Activated T-helper 2 cell treated with anti-CD3 and anti-CD28 coated beads, Interferon-gamma antibody, Interleukin-2, Interleukin-4, amounts not matched to agents 10 μg/mL and 5 μg/mL and 100 μg/mL, durations not matched to agents 14 hours and 24 hours and 36 hours (primary cell): ENCODE measurements at places on chromosomes 2 and 18.
A peak's percentile ranks its signal among the peaks of the same experiment; 100 is the strongest.

DNA sequence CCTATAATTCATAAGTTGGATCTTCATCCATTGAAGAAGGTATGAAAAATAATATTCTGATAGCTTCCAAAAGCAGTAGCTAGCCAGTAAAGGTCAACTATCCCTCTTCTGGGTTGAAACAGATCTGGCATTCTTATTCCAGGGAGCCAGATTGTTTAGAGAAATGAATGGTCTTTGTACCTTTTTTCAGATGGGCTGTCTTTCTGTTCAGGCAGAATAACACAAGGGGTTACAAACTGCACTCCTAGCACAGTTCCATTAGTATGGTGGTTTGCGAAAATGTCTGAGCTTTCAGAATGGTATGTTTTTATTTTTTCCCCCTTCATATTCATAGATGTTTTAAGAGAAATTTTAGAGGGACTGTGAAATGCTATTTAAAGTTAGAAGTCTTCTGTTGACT lies 47.5 kb upstream of the TMEM178A start:
- no peak for DNase-seq

DNA sequence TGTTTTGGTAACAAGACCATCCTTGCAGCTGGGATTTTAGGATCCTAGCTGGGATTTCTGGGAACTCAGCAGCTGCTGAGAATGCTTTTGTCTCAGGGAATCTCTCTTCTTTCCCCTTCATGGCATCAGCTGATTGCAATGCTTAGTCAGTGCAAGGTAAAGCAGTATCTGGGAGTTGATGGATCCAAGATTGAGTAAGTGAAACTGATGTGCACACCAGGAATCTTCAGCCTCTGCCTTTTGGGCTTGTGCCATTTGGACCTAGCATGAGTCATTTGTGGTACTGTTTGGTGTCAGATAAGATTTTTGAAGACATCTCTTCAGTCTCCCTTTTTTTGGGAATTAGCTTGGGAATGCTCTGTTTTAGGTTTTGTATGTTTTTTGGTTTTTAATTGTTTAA lies 363.3 kb upstream of the TFPI start:
- DNase-seq = no peak

DNA sequence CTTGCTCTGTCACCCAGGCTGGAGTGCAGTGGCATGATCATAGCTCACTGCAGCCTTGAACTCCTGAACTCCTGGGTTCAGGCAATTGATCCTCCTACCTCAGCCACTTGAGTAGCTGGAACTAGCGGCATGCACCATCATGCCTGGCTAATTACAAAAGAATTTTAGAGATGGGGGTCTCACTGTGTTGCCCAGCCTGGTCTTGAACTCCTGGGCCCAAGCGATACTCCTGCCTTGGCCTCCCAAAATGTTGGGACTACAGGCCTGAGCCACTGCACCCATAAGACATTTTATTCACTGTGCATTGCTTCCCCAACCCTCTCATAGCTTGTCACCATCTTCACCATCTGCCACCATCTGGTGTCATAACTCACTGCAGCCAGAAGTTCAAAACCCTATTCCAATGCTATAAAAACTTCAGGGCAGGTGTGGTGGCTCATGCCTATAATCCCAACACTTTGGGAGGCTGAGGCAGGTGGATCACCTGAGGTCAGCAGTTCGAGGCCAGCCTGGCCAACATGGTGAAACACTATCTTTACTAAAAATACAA lies 78.7 kb downstream of the NCAPH start:
- no peak for DNase-seq

- DNase-seq = no peak
Observed at GRCh38 chr2:48406116-48406515, 123.8 kb upstream of the STON1 start.

DNA sequence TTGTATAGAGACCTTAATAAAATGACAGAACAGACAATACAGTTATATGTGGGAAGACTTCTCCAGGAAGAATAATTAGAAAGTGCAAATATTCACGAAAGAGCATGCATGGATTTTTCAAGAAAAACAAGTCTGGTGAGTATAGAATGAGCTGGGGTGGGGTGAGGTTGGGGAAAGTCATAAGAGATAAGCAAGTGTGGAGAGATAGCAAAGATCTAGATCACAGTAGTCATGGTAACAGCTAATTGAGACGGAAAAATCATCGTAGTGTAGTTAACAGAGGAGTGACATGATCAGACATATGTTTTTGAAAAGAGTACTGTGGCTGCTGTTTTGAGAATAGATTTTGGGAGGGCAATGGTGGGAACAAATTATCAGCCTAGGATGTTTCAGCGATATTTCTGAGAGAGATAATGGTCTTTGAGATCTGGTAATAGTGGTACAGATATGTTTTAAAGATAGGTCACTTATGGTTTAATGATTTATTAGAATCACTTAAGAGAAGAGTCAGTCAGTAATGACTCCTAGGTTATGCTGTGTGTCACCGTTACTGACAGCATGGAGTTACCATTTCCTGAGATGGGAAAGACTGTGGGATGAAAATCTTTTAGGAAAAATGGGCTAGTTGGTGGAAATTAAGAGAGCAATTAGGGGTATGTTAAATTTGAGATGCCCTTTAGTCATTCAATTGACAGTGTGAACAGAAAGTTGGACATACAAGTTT lies 248.5 kb upstream of the SLC8A1 start:
- DNase-seq = no peak

DNA sequence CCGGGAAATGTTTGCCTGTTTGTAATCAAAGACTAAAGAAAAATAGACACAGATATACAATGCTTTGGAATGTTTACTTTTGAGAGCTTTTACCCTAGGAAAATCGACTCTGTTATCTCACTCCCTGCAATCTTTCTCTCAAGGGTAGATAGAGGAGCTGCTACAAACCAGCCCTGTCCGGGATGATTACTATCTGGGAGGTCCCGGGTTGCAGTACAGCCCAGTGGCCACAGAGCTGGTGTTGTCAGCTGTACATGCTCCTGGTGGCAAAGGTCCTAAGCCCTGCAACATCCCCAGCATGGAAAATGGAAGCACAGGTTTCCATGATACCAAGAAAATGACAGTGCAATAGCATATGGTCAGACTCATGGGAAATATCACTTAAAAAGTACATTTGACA lies 570.5 kb upstream of the SOX11 start:
- DNase-seq = no peak

GRCh38 chr2:227238238-227239237 lies 74.1 kb downstream of the COL4A3 start:
- peak; percentile 14 for DNase-seq

GRCh38 chr2:60677356-60677755 lies 78.7 kb upstream of the PAPOLG start:
- no peak for DNase-seq

DNA sequence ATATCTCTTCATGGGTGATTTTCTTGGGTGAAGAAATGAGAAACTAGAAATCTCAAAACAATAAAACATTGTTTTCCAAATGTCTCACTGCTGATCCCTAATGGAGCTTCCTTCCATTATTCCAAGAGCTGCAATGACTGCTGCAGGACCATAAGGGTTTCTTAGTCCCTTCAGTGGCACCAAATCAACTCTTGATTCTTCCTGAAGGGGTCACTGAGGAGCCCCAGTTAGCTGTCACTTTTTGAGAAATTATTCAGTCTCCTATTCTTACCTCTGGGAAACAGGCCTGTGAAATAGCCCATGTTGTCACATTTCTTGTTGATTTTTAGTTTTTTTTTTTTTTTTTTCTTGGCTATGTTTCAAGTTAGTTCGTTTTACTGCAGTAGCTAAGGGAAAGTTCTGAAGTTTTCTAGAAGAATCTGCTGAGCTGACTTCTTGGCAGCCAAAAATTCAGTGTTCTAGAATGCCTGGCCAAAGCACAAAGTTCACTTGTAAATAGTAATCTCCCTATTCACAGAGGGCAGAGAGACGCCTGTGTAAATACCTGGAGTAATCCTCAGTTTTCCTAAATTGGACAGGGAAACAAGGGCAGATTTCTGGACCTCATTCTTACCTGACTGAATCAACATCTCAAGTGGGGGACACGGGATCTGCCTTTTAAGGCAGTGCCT lies 480.0 kb downstream of the RIT2 start:
- DNase-seq = no peak

DNA sequence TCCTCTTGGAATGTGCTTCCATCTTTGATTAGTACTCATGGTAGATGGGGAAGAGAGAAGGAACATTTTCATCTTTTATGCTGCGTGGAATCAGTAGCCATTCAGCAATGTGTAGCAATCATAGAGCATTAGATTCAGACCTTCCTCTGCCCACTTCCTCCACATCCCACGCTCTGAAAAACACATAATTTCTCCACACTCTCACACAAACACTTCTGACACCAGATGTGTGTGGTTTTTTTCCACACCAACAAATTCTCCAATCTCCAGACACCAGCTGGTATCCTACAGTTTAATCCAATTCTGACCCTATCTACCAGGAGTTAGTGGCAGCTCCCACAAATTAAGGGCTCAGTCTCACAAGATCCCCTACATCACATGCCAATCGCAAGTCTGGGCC lies 103.3 kb downstream of the AOX1 start:
- DNase-seq = no peak

GRCh38 chr2:229856413-229856812 lies 65.4 kb downstream of the TRIP12 start:
- no peak for DNase-seq

DNA sequence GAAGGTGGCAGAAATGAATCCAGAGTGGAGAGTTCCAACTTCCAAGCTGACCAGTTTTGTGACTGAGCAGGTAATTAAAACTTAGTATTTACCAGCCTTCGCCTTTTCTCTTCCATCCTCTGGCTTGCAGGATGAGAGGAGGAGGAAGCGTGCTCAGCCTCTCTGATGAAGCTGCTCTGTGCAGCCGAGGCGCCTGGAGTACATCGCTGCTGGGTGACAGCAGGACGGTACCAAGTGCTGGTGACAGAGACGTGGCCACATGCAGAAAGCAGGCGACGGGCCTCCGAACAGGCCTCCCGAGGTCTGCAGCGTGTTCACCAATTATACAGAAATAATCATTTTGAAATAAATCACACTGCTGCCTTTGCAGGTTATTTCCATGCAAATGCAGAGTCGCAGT lies 95.0 kb downstream of the MBP start:
- DNase-seq = no peak

DNA sequence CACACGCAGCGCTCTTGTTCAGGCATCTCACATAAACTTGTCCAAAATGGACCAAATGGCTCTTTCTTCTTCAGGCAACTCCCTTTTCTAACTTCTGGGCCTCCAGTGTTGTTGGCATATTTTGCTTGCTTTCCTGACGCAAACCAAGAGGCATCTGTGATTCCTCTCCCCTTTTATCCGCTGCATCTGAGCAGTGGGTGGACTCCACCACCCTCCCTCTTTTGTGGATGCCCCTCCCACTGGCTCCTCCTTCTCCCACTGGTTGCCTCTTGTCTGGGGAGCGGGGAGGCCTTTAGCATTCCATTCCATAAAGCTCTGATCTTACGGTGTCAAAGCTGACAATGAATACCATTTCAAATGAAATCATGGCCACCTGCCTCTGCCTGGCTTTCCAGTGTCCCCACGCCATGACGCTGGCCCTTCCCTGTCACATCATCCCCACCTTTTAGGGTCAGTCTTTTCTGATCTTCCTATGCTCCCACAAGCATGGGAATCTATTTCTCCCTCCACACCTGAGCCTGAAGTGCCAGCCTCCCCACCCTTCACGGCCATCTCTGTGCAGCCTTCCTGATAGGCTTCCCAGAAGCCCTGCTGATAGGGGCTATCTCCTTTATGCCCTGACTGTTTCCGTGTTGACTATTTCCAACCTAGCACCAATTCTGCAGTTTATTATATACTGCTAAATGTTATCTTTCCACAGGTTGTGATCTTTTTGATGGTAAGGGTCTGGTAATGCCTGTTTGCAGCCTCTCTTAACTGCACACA lies 51.5 kb downstream of the RPL37A start:
- no peak for DNase-seq

DNA sequence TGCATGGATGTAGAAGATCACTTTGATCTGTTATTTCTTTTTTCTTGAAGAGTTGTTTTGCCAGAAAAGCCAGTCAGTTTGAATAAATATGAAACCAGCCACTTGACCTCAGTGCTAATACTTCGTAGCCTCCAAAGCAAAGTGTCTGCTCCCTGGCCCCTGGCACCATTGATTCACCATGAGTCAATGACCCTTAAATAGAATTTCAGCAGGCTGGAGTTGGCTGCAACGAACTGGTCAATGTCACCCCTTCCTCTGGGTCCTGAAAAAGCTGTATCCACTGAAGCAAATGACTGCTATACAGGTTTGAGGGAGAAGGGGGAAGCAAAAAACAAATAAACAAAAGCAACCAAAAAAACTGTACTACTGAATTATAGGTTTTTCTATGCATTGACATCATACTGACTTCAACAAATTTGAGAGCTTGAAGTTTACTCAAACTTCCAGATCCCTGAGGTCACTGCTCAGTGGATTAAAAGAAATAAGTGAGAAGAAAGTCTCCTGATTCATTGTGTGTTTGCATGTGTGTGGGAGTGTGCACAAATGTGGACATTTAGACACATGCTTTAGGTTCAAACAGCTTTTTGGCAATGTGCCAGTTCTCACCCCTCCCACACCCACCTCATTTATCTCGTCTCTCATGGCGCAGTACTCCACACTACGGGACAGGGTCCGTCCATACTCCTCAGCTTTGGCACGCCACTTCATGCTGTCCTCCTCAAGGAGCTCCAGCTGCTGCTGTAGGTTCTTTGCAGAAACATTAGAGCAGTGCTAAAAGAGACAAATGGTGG lies 58.1 kb upstream of the TTN start:
- no peak for DNase-seq

- no peak for DNase-seq
Observed at GRCh38 chr18:31510319-31510718, 12.3 kb downstream of the DSG2 start.

DNA sequence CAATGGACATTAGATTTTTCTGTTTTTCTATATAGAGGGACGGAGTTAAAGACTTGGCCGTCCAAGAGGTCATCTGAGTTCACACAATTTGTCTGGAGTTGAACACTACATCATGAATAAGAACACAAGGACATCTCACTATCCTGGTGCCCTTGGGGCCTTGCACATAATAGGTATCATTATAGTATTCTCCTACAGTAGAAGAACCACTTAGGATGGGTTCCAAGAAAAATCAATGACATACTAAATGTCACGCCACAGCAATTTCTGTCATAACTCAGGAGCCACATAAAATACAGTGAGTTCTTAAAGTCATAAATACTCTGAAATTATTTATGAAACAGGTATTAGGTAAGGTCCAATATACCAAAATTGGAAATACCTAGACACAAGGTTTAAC lies 154.4 kb downstream of the NCKAP5 start:
- no peak for DNase-seq
